ENCODE measurements at places on chromosomes 6 and 20. TPM values are rescaled to one million over a fixed set of nuclear protein-coding genes. Genes with fewer than 3 reads are reported as not detected.

The AKAP12 gene
- total RNA-seq = 196 TPM

The ZC3H12D gene
- 0.09 TPM for total RNA-seq

The CRYBG1 gene
- 19.3 TPM for total RNA-seq

The OPRL1 gene
- total RNA-seq = 0.63 TPM

The BEND6 gene
- total RNA-seq = 34.8 TPM

The C6orf132 gene
- 1.4 TPM for total RNA-seq

- DNase-seq = no peak
Measured at GRCh38 chr20:39762716-39763115, 800.6 kb downstream of the DHX35 start.

- no peak for DNase-seq
Measured at GRCh38 chr6:7230956-7231713, 81.9 kb downstream of the SSR1 start.

GRCh38 chr6:16049168-16049567, 79.7 kb upstream of the MYLIP start:
- DNase-seq = no peak

- DNase-seq = no peak
Measured at GRCh38 chr20:35039146-35039545, 53.5 kb downstream of the TRPC4AP start.

- no peak for DNase-seq
Measured at GRCh38 chr20:25067102-25067987, 9.4 kb upstream of the ACSS1 start.

DNA sequence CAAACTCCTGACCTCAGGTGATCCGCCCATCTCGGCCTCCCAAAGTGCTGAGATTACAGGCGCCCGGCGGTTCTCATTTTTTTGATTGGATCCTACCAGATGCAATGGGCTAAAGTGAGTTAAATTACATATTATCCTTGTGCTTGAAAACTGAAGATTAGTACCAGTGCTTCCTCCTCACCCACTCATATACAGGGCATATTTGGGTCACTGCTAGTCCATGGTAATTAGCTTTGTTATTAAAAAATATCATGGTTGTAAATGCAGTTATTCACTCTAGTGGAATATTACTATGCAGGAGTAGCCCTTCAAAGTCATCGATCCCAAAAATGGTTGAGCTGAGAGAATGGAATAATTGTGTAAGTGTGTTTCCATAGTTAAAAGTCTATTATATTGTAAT, 26.5 kb downstream of the ZNF292 start:
- DNase-seq = no peak
